ENCODE measurements at places on chromosomes 2 and 18. TPM values are rescaled to one million over a fixed set of nuclear protein-coding genes. Genes with fewer than 3 reads are reported as not detected.

MC2R gene
- total RNA-seq, result under 0.01 TPM

ATG16L1 gene
- 35.9 TPM for total RNA-seq

FABP1 gene
- not detected for total RNA-seq

NTSR2 gene
- 0.82 TPM for total RNA-seq

HAUS1 gene
- 39.1 TPM for total RNA-seq

POTEI gene
- total RNA-seq, result under 0.01 TPM

CNDP1 gene
- under 0.01 TPM for total RNA-seq

CDH19 gene
- under 0.01 TPM for total RNA-seq

LOXL3 gene
- 14.3 TPM for total RNA-seq

NOL4 gene
- 140 TPM for total RNA-seq

DSC3 gene
- 0.82 TPM for total RNA-seq

CD8A gene
- total RNA-seq, result 1.2 TPM

SCN9A gene
- total RNA-seq, result 68.5 TPM

GEN1 gene
- 5.3 TPM for total RNA-seq

NYAP2 gene
- 14.3 TPM for total RNA-seq

TTR gene
- 0.82 TPM for total RNA-seq

C1QL2 gene
- total RNA-seq, result 0.41 TPM

PSTPIP2 gene
- 0.41 TPM for total RNA-seq

BUB1 gene
- total RNA-seq, result 6.9 TPM

CPO gene
- total RNA-seq, result not detected

ASIC4 gene
- total RNA-seq, result 2.9 TPM

GCC2 gene
- total RNA-seq, result 31.8 TPM

DYSF gene
- 0.82 TPM for total RNA-seq

SIX3 gene
- 1.2 TPM for total RNA-seq

CXCR1 gene
- total RNA-seq, result under 0.01 TPM

SULT1C2 gene
- total RNA-seq, result 0.41 TPM

HAAO gene
- 0.82 TPM for total RNA-seq

BMP10 gene
- not detected for total RNA-seq

IL1F10 gene
- total RNA-seq, result not detected

MORN2 gene
- 17.9 TPM for total RNA-seq

CFC1 gene
- total RNA-seq, result 0.41 TPM

SLC20A1 gene
- total RNA-seq, result 21.6 TPM

OLA1 gene
- total RNA-seq, result 114 TPM

NEDD4L gene
- 108 TPM for total RNA-seq

FOXD4L1 gene
- total RNA-seq, result 0.41 TPM

CERKL gene
- 1.6 TPM for total RNA-seq

C2orf69 gene
- 35.5 TPM for total RNA-seq

GALNT3 gene
- 3.7 TPM for total RNA-seq

C2orf49 gene
- 29.8 TPM for total RNA-seq

DYNAP gene
- not detected for total RNA-seq

IL1RL1 gene
- not detected for total RNA-seq

DES gene
- 0.41 TPM for total RNA-seq

SCN3A gene
- 257 TPM for total RNA-seq

ALPG gene
- not detected for total RNA-seq

SH3BP4 gene
- 6.5 TPM for total RNA-seq

POTEC gene
- total RNA-seq, result under 0.01 TPM

MEP1B gene
- total RNA-seq, result 0.41 TPM

KCNF1 gene
- 20.0 TPM for total RNA-seq

FAM110C gene
- 8.6 TPM for total RNA-seq

PDCL3 gene
- 9.8 TPM for total RNA-seq

PROKR1 gene
- total RNA-seq, result 0.82 TPM

C2orf72 gene
- total RNA-seq, result 27.7 TPM

RAB6D gene
- 1.6 TPM for total RNA-seq

ANKRD39 gene
- 5.7 TPM for total RNA-seq

ITM2C gene
- total RNA-seq, result 110 TPM

ADRA2B gene
- total RNA-seq, result under 0.01 TPM

MALL gene
- 2.9 TPM for total RNA-seq

POTEF gene
- total RNA-seq, result not detected
